Stimulated activated CD4-positive, alpha-beta T cell treated with anti-CD3 and anti-CD28 coated beads, Interleukin-1b, Interleukin-23, amount 100 ng/mL, for 1 hour (primary cell): ENCODE measurements at places on chromosomes 1 and 21.
A peak's percentile ranks its signal among the peaks of the same experiment; 100 is the strongest.

DNA sequence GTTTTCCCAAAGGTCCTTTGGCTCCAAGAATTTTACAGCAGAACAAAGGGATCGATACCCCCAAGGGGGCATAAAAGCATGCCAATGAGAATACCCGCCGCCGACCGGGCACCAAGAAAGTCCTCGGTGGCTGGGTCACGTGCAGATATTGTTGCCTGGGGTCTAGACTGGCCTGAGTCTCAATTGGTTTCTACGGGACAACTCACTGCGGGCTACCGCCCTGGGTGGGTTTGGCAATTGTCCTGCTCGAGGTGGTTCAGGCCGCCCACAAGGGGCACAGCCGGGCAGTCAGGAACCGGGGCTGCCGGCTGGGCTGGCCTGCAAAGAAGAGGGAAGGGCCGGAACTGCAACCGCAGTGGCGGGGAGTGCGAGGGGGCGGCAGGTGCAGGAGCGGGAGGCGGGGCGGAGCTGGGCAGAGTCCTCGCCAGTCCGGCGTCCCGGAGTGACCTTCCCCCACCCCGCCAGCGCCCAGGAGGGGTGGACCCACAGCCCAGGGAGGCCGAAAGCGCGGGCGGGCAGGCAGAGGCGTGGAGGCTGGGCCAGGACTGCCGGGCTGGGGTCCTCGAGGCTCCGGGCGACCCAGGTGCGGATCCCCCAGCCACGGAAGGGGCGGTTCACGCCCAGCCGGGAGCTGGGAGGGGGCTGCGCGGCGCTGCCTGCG is 926 bp upstream of the ATP1B1 start:
- no peak for DNase-seq

DNA sequence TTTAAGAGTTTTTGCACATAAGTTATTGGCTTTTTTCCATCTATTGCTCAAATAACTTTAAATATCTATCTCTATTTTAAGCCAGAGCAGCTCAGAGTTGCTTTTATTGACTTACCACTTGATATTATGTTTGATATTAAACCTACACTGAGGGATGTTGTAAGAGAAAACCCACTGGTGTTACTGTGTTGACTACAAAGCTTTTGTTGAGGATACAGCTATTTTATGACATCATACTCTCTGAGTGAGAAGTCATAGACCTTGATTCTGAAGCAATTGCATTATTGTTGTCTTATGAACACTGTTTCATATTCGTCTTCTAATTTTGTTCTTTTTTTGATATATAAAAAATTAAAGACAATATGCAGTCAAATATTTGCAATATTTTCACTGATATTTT is 560.4 kb downstream of the PTBP2 start:
- DNase-seq, result no peak

DNA sequence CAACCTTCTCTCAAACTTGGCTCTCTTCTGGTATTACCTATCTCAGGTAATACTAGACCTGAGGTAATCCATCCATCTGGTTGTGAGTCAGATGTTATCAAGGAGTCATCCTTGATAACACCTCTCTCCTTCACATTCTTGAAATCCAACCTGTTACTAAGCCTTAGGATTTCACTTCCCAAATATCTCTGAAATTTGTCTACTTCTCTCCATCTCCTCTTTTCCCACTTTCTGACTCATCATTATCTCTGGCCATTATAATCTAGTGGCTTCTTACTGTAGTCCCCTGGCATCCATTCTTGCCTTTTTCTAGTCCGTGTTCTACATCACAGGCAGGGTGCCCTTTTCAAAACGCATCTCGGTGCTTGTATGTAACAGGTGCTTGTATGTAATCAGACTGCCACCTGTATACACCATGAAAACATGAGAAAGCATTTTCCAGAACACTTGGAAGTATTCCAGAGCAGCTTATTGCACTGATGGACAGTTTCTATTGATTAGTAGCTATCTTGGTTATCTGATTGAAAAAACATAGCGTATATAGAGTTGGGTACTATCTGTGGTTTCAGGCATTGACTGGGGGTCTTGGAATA is 4.5 kb downstream of the COG2 start:
- no peak for DNase-seq

GRCh38 chr1:31708324-31708723 is 4.5 kb upstream of the COL16A1 start:
- no peak for DNase-seq

GRCh38 chr1:115170377-115170776 is 81.1 kb upstream of the TSPAN2 start:
- no peak for DNase-seq

DNA sequence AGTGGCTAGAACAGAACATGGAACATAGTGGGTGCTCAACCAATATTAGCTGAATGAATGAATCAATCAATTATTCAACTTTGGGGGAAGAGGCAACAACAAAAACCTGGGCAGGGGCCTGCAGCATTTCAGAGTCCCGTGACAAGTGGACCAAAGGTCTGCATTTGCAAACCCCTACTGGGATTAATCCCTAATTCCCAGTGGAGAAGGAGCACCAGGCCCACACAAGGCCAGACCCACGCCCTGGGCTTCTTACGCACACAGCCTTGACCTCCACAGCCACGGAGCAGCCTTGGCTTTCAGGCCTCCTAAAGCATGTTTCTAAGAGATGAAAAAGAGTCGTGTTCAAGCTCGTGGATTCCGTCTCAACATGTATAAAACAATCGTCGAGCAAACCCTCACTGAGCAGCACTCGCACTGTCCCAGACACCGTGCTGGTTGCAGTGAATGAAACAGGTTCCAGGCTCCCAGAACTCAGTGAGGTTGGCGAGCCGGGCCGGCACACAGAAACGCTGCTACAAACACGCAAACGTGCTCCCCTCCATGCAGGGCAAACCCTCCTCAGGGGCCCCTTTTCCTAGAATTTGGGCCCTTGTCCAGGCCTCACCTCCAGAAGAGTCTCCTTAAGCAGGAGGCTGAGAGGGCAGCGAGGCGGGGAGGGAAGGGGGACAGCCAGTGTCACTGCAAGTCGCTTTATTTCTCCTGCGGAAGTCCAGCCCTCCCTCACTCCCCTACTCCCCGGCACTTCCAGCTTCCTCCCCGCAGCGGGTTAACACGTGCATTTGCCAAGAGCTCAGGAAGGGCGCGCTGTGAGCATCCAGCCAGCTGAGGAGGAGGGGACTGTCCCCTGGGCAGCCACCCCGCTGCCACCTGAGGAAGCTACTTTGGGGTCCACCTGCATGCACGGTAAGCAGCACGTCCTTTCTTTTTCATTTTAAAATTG is 556.4 kb downstream of the KIF26B start:
- no peak for DNase-seq

DNA sequence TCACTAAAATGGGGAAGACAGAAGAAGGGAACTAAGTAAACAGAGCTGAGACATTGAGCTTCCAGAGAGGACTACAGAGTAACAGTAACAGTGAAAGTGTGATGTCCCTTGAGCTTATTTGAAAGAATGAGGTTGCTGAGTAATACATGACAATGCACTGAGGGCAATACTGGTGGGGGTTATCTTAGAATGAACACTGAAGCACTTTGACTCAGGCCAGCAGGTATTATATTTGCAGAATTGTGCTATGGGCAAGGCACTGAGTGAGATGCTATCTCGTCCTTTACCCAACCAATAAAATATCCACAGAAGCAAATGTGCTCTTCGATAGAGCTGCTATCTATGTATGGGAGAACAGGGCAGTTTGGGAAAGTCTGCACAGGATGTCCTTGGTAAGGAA is 133.2 kb downstream of the DISP1 start:
- no peak for DNase-seq

DNA sequence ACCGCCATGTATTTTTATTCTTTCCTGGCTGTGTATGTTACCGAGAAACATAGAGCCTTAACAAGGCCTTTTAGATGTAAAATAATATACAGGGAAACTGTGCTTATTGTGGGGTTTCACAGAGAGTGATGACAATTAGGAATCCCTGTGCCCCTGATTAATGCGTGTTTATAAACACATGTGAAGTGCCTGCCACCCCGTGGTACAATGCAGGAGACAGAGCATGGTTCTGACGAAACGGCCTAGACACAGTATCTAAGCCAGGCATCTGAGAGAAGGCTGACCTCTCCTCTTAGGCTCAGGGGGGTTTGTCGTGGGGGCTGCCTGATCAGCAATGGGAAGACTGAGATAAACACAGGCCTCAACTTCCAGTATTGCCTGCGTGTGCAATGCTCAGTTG is 200.0 kb downstream of the AJAP1 start:
- no peak for DNase-seq

GRCh38 chr1:204623894-204624361 is 61.6 kb downstream of the LRRN2 start:
- no peak for DNase-seq

DNA sequence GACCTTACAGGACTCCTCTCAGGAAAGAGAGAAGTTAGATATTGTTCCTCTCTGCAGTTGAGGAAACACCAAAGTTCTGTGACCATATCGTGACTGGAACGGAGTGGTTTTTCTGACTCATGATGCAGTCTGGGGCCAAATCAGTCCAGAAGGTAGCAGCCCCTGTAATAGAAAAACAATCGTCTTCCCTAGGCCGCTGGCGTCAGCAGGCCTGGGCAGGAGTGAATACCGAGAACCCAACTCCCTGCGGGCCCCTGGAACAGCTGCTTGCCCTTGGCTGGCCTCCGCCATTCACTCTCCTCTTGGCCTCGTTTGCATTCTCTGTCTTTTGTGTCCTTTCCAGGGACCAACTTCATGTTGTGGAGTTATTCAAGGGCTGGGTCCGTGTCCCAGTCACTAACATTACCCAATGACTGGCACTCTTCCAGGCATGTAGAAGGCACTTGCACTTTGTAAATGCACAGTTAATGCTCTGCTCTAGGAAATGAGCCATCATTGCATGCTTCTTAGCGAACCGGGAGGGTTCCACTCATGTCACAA is 10.9 kb upstream of the CD101 start:
- no peak for DNase-seq

DNA sequence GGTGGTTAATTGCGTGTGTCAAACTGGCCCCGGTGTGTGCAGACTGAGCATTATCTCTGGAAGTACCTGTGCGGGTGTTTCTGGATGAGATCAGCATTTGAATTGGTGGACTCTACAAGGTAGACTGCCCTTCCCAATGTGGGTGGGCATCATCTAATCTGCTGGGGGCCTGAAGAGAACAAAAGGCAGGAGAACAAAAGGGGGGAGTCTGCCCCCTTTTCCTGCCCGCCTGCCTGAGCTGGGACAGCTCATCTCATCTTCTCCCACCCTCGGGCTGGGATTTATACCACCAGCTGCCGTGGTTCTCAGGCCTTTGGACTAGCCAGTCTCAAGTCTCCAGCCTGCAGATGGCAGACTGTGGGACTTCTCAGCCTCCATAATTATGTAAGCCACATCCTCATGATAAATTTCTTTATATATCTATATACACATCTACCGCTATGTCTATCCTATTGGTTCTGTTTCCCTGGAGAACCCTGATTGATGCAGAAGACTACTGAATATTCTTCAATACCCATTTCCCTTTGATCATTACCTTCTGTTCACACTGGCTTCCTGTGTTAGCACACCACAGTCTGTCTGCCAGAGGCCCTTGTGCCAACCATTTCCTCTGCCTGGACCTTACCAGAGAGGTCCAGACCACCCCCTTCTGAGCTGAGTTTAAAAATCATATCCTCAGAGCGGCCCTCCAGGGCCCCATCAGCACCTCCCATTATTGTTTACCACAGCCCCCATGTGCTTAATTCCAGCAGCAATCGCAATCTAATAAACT is 25.2 kb downstream of the RCAN1 start:
- DNase-seq, result no peak

- DNase-seq, result no peak
These were observed 231.9 kb downstream of the TRABD2B start for GRCh38 chr1:47765236-47765635.

GRCh38 chr1:165060285-165060793 is 296.2 kb downstream of the LMX1A start:
- DNase-seq, result no peak

DNA sequence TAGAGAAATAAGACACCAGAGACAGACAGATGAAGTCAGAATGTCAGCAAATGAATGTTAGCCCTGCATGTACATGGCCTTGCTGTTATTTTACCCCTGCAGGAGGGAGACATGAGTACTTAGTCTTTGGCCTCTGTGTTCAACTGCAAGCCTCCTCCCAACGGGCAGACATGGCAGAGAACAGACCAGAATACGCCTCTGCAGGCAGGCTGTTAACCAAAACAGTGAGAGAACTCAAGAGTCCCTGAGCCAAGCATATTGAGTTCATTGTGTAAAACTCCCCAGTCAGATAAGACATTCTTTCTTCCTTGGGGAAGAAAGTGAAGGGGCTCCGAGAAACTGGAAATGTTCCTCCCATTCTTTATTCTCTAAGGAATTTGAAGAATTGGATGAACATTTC is 150.9 kb downstream of the PHTF1 start:
- DNase-seq, result no peak

DNA sequence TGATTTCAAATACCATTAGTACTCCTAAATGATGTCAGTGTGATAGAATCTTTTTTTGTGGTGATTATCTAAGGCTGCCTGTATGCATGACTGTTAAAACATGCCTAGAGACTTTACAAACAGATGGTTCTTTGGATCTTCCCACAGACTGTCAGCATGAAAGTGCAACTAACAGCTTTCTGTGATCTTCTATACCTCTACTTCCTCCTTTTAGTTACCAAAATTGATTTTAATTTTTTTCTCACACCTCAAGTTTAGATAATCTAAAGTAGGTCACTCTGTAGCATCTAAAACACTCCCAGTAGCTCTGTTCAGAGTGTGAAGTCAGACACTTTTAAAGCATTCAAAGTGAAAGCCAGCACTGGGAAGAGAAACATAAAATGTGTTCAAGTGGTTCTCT is 534.5 kb downstream of the PTPRC start:
- DNase-seq, result no peak

- DNase-seq, result no peak
These were observed 35.2 kb downstream of the CCN1 start for GRCh38 chr1:85615586-85616363.

DNA sequence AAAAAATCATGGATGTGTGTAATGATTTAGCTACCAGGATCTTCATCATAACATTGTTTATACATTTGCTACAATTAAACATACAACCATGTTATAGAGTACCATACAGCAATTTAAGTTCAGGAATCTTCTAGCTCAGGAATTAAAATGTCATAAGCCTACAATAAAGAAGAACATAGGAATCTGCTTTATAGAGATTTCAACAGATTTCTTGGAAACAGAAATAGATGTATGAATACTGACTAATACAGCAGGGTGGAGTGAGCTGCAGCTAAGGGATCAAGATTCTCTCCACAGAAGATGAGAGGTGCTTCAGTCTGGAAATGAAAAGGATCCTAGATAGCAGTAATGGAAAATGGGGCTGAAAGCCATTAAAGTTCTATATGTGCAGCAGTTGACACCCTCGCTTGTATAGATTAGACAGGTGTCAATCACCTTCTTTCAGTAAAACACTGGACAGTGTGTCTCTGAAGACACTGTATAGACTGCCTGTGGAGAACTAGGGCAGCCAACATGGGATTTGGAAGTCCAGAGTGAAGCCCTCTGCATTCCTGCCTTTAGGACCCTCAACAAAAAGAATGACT is 73.9 kb downstream of the DNTTIP2 start:
- DNase-seq, result no peak

DNA sequence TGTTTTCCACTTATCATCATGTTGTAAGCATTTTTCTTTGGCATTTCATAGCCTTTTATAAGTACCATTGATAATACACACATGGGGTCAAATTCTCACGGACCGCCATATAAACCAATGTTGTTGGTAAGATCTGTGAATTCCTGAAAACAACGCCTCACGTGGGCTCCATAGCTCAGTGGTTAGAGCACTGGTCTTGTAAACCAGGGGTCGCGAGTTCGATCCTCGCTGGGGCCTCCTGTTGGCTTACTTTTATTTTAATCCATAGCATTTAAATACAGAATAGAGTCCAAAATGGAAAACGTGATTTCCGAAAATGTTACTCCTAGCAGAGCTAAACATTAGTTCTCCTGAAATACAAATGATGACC is 83.1 kb downstream of the HHIPL2 start:
- peak; percentile 53 for DNase-seq

- no peak for DNase-seq
These were observed 548.2 kb upstream of the ADGRL4 start for GRCh38 chr1:79554688-79555087.
